RCC 7860 (cell line): ENCODE measurements at places on chromosomes 16 and 17.

DNA sequence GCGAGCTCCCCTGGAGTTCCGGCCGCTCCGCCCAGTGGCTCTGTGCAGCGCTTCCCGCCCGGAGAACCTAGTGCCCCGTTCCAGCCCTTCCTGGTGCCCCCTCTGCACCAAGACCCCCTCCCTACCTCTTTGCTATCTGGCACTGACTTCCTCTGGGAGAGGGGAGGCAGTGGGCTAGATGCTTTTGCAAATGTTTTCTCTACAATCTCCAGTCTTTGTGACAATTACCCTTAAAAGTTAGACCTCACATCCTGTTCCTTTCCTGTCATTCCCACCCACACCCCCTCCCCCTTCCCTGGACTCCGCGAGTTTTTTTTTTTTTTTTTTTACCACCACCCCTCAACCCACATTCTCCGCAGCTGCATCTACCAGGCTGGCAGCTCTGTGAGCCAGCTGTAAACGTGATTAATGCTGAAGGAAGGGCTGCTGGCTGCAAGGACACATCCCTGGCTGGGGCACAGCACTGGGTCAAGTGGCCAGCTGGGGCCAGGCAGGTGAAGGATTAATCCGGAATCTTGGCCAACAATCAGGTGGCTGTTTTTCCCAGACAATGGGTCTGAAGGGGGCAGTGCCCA lies 101.5 kb downstream of the MGAT5B start:
- no peak for DNase-seq

- no peak for DNase-seq
Measured at GRCh38 chr17:74862108-74862901, 2.6 kb upstream of the GRIN2C start.

DNA sequence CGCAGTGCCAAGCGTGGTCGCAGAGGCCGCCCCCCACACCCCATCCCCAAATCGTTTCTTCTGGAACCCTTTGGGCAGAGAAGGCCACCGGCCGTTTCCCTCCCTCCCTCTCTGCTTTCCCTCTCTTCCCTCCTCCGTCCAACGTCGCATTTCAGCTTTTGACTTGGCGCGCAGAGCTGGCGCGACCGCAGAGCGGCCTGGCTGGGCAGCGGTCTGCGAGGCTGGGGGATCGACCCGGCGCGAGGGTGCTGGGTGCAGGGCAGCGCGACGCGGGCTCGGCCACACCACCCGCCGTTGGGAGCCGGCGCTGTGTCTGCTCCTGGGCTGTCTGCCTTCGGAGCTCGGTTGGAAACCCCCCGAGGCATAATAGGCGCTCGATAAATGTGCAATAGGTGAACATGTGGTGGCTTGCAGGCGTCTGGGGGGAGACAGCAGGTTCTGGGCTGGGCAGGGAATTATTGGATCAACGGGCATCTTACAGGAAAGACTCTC lies 2.8 kb upstream of the NTN3 start:
- DNase-seq: no peak

GRCh38 chr16:373020-373598 lies 2.8 kb upstream of the MRPL28 start:
- no peak for DNase-seq

DNA sequence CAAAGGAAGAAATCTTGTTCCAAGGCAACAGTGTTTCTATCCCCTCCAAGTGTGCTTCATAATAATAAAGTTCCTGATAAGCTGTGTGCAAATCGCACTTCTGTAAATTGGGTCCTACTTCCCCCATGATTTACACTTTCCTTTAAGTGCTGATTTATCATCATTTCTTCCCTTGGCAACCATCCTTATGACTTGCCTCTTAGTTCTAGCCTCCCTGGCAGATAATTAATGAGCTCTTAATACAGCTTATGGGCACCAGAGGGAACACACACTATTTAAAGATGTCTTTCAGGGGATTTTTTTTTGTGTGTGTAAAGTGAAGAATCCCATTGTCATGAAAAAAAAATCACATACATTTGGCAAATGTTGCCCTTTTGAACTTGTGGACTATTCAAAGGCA lies 101.6 kb upstream of the MPHOSPH6 start:
- no peak for DNase-seq

- no peak for DNase-seq
Measured at GRCh38 chr17:29866746-29867404, 63.2 kb downstream of the SSH2 start.

DNA sequence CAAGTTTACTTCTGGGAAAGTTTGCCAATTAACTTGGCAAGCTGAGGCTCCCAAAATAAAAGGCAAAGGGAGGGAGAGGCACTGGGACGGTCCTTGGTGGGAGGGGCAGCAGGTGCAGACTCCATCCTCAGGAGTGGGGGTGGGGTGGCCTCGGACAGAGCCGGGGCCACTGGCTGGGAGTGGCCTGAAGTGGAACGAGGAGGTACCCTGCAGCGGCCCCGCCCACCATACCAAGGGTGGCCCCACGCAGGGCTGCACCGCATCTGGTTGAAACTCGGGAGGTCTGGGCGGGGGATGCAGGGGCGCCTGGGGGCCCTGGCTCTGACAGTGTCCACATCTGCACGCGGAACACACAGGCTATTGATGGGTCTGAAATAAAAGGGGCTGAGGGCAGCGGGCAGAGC lies 42.4 kb upstream of the SLC38A10 start:
- no peak for DNase-seq
